ENCODE measurements at places on chromosomes 4 and X.

DNA sequence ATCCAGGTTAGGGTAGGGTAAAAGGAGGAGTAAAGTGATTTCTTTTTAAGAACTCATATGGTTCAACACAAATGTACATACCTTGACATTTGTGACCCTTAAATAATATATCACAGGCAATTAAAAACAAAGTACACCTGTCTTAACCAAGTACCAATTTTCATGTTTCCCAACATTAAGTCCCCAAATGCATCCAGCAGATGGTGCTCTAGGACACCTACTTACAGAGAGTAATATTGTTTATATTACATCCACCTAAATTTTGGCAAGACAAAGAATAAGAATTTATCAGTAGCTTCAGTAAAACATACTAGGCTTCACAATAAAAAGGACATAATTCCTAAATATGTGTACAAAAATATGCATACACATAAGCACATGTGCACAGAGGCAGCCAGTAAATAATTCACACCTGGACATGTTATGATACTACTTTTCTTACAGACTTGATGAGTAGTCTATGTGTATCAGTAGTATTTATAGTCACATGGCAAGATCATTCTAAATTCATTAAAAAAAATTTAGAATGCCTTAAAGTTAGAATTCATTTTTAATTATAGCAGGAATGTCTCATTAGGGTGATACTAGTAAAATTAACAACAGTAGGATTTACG is 219.7 kb downstream of the DCLK2 start:
- no peak for DNase-seq

- no peak for DNase-seq
These were observed 977 bp downstream of the RNF175 start for GRCh38 chr4:153758688-153759406.

DNA sequence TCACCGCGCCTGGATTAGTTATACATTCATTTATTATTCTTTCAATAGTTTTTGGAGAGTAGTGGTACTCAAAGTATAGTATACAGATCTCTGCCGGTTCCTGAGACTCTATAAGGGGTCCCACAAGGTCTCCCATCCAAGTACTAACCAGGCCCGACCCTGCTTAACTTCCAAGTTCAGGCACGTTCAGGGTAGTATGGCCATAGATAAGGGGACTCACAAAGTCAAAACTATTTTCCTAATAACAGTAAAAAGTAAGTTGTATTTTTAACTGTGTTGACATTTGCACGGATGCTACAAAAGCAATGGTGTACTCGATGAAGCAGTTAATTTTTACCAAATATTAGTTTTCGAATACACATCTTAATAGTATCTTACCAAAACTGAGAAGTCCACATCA is 84.4 kb upstream of the STK26 start:
- DNase-seq: no peak

DNA sequence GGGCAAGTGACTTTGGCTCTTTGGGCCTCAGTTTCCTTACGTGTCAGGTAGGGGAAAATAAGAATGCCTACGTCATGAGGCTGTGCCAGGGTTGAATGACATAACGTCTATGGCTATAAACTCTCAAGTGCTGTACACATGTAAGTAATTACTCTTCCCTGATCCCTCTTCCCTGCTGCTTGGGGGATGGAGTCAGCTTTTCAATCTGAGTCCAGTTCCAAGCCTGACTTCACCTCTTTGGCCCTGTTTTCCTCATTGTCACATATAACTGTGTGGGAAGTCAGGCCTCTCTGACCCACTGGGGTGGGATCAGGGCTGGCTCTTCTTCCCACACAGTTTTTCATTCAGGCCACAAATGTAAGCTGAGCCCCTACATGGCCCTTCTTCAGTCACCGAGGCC is 11.4 kb upstream of the CITED1 start:
- DNase-seq: no peak

- no peak for DNase-seq
These were observed 59.2 kb upstream of the PARM1 start for GRCh38 chr4:74873545-74874301.

- DNase-seq: no peak
These were observed 5.7 kb downstream of the TCEAL3 start for GRCh38 chrX:103613362-103613890.
